NCI-H774 (cell line): ENCODE measurements at places on chromosomes 1 and 21.

- no peak for DNase-seq
Observed at GRCh38 chr1:160748878-160749269, 9.8 kb downstream of the SLAMF7 start.

DNA sequence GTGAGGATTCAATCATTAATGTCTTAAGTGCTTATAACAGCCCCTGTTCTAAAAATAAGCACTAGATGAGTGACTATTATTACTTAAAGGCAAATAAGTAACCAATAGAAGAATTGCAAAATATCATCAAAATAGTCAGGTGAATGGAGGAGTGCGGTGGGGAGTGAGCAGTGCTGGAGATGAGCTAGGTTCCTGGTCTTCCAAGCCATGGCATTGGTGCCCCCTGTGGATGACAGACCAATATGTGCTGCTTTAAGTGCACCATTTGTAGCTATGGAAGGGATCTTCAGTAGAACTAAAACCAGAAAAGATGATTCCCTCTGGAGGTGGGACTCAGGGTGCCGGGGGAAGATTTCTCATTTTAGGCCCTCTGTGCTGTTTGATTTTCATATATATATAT is 46.1 kb upstream of the SLC30A1 start:
- no peak for DNase-seq

DNA sequence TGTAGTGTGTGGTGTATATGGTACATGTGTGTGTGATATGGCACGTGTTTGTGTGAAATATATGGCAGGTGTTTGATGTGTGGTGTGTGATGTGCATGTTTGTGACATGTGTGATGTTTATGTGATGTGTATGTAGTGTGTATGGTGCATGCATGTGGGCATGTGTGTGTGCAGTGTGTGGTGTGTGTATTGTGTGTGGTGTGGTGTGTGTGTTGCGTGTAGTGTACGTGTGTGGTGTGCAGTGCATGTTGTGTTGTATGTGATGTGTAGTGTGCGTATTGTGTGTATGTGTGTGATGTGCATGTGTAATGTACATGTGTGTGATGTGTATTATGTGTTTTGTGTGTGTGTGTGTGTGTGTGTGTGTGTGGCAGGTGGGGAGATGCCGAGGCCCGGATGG is 65.7 kb downstream of the SLC19A1 start:
- no peak for DNase-seq

DNA sequence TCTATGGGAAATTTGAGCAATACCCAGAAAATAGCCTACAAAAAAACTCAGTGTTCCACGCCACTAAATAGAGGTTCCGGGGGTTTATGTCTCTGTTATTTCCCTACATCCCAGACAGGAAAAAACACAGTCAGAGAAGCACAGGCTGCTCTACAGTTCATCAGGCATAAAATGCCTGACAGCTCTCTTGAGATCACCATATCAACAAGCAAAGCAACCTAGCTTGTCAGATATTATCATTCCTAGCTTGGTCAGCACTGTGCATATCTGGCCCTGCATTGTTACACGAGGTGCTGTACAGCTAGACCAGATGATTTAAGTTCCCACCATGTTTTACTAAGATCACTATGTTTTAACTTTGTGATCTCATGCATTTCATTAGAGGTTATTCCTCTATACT is 172.6 kb downstream of the PTPRC start:
- DNase-seq: no peak
